ENCODE measurements at places on chromosomes 13 and 19.
A peak's percentile ranks its signal among the peaks of the same experiment; 100 is the strongest.

DNA sequence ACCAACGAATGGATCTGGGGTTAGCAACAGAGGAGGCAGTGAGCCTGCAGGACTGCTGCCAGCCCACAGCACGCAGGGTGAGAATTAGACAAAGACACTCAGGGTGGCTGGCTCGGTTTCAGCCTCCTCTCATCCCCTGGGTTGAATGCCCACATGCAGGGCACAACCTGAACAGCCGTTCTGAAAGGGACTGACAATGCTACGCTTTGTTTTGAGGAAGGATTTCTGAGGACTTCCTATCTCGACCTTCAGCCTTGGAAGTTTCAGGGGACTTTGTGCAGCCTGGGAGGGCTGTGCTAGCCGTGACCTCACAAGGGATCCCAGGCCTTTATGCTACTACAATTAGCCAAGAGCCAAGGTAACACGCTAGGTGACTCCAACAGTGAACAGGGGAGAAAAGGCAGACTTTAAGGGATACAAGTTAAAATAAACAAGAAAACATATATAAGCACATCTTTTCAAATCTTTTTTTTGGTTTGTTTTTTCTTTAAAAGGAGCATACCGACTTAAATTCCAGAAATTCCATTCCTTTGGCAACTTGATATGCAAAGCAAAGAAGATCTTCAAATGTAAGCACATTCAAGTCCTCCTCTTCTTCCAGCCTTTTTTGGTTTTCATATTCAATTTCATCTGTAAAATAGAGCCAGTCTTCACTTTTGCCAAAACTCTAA is 34.5 kb upstream of the URAD start:
- no peak for DNase-seq

DNA sequence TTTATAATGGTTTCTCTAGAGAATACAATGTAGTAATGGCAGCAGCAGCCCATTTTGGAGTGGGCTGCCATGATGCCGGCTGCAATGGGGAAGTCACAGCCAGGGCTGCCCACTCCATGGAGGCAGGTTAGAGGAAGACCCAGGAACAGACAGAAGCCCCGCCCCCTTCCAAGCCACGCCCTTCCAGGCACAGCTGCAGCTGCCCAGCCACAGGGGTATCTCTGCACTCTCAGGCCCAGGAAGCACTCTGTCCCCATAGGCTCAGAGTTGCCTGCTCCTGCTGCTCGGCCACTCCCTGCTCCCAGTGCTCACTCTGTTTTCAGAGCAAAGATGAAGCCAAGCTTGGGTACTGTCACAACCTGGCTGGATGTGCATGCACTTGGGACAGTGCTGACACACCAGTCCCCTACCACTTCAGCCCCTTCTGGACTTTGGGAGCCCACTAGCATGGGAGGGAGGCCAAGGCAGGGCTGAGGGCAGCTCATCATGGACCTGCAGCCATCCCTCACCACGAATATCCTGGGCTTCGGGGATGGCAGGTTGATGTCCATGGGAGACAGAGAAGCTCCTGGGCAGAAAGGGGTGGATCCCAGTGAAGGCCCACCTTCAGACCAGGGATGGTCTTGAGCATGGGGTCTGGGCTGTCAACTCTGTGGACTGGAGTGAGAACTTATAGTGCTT is 1224.2 kb downstream of the SLITRK5 start:
- DNase-seq, result no peak

DNA sequence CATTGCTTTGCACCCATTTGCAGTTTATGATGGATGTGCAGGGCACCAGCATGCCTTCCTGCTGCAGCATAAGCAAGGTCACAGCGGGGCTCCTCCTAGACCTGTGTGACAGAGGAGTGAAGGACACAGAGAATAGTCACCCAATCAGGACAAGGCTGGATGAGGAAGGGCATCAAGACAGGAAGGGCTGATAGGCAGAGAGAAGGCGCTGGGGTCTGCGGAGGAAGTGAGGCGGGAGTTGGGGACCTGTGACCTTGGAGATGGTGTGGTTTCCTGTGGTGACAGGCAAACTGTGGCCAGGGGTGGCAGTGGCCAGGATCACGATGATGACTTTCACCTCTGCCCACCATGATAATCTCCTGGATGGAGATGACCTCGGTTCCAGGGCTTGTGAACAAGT is 16.4 kb upstream of the KCTD15 start:
- DNase-seq, result no peak

GRCh38 chr19:16104722-16105121 is 7.0 kb upstream of the RAB8A start:
- no peak for DNase-seq

DNA sequence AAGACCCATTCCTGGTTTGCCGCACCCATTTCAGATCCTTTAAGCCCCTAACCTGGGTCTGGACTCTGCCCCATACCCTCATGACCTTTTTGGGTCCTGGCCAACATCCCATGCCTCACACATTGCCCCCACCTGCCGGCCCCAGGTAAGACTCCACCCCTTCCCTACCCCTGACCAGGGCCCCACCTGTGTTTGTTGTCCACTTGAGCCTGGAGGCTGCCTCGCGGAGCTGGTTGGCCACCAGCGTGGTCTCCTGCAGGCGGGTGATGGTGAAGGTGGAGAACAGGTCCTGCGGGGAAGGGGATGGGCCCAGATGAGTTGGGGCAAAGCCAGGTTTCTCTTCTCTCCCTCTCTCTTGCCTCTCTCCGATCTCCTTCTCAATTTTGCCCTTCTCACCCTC is 19.5 kb downstream of the MAN2B1 start:
- no peak for DNase-seq

GRCh38 chr13:31920727-31921100 is 110.9 kb upstream of the FRY start:
- DNase-seq, result no peak

DNA sequence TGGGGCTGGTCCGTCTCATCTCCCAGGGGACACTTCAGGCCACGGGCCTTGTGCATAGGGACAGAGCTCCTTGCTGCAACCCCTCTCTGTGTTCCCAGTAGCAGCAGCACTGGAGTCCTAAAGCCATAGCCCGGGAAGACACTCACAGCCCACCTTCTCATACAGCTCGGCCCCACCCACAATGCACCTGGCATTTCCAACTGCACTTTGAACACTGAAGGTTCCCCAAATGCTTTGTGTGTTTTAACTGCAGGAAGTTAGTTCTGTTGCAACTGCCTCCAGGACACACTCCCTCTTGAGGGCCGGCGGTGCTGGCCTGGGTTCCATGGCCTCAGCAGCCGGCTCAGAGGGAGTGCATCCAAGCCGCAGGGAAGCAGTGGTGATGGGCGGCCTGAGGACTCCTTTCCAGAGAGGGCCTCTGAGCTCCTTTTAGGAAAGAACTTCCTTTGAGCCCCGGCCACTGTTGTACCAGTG is 22.7 kb upstream of the TMEM255B start:
- DNase-seq, result no peak

- no peak for DNase-seq
Measured at GRCh38 chr19:33686687-33687480, 65.1 kb downstream of the CHST8 start.

DNA sequence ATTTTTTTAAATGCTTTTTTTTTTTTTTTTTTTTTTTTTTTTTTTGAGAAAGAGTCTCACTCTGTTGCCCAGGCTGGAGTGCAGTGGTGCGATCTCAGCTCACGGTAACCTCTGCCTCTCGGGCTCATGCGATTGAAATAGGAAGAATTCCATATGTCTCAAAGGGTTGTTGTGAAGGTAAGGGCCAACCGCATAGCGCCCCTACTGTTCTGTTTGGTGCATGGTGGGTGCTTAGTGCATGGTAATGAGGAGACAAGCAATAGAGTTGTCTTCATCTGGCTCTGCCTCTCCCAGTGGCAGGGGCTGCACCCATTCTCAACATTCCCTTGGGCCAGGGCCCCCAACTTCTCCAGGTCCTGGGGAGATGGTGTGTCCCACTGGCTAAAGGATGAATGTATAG is 68.7 kb downstream of the RASL11A start:
- DNase-seq, result peak; percentile 24

GRCh38 chr19:10155839-10156238 is 36.1 kb upstream of the EIF3G start:
- no peak for DNase-seq

GRCh38 chr13:25175431-25175830 is 3.3 kb upstream of the AMER2 start:
- DNase-seq, result no peak

- DNase-seq, result no peak
Measured at GRCh38 chr13:99922631-99923404, 48.7 kb downstream of the ZIC5 start.

GRCh38 chr19:45761714-45762113 is 7.3 kb downstream of the SIX5 start:
- DNase-seq, result no peak

GRCh38 chr13:38763446-38764381 is 76.8 kb downstream of the FREM2 start:
- peak; percentile 4 for DNase-seq

DNA sequence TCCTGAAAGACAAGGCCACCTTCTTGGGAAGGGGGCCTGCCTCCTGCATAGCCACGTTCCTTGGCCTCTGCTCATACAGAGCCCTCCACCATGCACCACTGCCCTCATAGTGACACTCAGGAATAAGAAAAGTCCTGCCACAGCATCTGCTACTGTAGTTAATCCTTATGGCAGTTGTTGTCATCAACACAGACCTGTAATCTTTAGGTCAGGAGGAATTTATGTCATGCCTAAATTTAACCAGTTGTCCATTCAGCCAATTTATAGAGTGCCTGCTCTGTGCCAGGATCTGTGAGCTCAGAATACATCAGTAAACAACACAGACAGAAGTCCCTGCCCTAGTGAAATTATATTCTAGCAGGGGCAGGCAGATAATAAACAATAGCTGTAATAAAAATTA is 44.4 kb downstream of the FAM124A start:
- no peak for DNase-seq

- DNase-seq, result no peak
Measured at GRCh38 chr13:25353344-25353743, 18.4 kb upstream of the ATP8A2 start.

GRCh38 chr19:55692681-55693081 is 17.7 kb downstream of the EPN1 start:
- no peak for DNase-seq

GRCh38 chr13:57739543-57740190 is 108.1 kb downstream of the PCDH17 start:
- no peak for DNase-seq

DNA sequence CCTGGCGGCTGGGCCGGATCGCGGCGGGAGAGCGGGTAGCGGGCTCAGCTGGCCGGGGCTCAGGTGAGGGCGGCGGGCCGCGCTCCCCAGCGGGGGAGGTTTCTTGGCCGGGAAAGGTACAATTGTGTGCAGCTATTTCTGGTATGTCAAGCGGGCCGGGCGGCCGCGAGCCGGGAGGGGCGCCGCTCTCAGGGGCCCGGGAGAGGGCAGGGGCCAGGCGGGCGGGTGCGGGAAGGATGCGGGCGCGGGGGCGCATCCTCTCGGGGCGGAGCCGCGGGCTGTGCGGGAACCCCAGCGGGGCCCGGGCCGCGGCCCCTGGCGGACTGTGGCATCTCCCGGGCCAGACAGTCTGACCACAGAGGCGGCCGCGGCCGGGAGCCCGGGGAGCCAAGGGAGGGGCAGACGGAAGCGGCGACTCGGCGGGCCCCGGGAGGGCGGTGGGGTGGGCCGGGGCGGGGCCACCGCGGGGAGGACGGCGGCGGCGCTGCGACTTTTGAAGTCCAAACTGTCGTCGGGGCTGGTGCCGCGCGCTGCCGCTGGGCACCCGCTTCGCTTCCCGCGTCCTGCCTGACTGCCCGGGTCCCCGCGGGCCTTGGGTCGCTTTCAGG is at the start of gene LMO7:
LMO7 (plus strand) TSS at position 503 of the 608 bp plus-strand sequence. CDS start 328 bp downstream, outside the sequence.
- DNase-seq, result peak; percentile 47

DNA sequence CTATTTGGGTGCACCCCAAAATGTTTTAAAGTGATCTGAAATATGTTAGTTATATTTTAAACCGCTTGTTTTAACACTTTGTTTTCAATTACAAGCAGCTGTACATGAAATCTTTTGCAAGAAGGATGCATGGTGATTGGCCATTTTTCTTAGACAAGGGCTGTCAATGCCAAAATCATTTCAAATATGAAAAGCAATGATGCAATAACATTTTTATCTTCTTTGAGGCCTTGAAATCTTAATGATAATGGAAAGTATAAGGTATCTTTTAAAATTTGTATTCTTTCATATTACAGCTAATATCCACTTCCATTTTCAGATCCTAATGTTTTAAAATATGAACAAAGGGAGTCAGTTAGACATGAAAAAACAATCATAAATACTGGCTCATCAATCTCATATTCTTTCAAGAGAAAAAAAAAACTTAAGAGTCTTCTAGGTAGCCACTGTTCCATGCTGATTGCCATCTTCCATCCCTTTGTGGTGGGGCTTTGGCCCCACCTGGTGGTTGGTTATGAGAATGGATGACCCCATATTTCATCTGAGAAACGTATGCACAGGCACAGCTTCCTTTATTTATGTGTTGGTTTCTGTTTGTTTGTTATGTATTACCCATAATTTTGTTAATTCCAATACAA is 330.3 kb upstream of the MIR17HG start:
- DNase-seq, result peak; percentile 48

DNA sequence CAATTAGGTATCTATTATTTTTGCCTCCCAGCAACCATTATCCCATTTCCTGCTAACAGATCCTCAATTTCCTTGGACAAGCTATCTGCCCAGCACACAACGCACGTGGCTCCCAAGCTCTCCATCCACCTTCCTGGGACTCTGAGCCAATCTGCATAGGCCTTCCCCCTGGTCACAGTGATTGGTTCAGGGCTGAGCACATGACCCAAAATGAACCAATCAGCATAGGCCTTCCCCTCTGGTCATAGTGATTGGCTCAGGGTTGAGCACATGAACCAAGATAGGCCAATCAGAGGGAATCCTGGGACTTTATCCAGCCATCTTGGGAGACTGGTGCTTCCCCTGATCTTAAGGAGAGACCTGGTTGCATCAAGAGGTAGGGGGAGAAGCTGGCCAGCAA is 5.8 kb downstream of the CPAMD8 start:
- DNase-seq, result peak; percentile 8

DNA sequence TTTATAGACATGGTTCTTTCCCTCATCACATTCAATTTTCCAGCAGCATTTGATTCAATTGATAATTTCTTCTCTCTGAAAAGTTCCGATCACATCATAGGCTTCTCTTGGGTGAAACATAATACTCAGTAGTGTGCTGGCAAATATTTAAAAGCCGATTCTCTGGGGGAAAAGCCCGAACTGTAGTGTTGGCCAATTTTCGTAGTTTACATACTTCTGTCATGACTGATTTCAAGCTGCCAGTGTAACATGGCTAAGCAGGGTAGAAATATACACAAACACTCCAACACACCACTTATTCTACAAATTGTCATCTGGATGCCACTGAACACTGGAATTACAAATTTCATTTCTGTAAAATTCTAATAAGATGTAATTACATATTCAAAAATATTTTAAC is 56.1 kb upstream of the FREM2 start:
- no peak for DNase-seq
